Effector CD8-positive, alpha-beta T cell (primary cell): ENCODE measurements at places on chromosomes 4 and X.
A peak's percentile ranks its signal among the peaks of the same experiment; 100 is the strongest.

DNA sequence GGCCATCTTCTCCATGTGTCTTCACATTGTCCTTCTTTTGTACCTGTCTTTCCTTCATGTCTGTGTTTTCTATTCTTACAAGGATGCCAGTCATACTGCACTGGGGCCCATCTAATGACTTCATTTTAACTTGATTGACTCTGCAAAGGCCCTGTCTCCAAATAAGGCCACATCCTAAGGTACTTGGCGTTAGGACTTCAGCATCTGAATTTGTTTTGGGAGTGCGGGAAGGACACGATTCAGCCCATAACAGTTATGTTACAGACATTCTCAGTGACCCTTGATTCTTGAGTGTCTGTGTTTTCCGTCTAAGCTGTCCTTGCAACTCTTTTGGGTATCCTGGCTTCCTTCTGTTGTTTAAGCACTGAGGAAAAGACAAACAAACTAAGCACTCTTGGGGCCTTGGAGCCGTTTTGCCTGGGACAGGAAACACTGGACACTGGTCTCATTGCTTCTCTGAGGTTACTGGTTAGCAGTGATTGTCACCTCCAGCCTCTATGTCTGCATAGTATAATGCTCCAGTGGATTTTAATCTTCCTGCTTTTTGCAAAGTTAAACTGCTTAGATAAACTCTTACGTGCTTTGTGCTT is 80.7 kb downstream of the SNX25 start:
- no peak for DNase-seq

DNA sequence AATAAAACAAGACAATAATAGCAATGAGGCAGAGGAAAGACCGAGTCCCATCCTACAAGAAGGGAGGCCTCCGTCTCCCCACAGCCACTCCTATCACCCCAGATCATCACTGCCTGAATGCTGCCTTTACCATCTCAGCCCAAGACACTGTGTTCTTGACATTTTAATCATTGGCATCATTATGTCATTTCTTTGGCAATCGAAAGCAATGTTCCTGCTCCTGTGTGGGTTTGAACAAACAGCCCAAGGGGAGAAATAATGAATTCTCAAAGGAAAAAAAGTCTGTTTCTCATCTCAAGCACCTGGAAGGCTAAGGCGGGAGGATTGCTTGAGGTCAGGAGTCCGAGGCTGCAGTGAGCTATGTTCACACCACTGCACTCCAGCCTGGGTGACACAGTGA is 73.0 kb upstream of the ACSL1 start:
- DNase-seq = no peak

- no peak for DNase-seq
These were observed 157.3 kb downstream of the AASDH start for GRCh38 chr4:56229947-56230346.

DNA sequence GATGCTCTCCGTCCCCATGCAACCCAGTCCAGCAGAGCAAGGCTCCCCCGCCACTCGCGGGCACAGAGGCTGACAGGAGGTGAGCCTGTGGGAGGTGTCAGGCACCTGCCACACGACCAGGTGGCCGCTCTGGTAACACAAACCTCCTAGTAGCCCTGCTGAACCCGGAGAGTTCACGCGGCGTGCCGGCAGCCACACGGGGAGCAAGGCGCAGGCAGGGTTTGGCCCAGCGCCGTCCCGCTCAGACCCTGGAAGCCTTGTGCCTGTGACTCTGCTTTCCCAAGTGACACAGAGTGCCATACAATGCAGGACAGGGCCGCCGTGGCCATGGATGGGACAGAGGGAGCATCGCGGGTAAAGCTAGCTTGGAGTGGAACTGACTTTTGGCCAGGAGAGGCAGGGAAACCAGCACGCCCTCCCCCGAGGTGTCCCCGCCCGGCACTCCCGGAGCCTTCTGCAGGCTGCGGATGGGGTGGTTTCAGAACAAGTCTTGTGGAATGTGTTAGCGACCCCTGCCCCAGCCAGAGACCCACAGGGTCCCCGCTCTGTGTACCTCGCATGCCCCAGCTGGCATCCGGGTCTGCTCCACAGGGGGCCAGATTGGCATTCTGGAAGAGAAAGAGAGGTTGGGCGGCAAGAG is 44.7 kb upstream of the AFAP1 start:
- DNase-seq = no peak

DNA sequence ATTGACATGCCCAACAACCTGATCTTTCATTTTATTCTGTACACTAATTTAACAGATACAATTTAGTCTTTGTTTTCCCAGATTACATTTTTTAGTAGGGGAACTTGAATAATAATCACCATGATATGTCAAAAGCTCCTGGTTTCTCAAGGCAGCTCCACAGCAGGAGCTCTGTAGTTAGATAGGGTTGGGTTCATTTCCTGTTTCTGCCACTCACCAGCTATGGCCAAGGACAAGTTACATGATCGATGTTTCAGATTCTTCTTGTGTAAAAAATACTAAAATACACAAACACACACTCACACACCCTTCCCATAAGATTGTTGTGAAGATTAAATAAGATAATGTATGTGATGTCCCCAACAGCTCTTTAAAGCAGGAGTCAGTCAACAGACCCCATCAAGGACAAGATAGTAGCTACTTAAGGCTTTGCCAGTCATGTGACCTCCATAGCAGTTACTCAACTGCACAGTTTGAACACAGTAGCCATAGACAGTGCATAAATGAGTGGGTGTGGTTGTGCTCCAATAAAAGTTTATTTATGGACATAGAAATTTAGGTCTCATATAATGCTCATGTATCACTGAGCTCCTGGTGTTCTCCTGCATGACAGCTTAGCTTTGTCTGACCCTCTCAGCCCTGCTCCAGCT is 18.4 kb downstream of the GUCY1A1 start:
- no peak for DNase-seq

DNA sequence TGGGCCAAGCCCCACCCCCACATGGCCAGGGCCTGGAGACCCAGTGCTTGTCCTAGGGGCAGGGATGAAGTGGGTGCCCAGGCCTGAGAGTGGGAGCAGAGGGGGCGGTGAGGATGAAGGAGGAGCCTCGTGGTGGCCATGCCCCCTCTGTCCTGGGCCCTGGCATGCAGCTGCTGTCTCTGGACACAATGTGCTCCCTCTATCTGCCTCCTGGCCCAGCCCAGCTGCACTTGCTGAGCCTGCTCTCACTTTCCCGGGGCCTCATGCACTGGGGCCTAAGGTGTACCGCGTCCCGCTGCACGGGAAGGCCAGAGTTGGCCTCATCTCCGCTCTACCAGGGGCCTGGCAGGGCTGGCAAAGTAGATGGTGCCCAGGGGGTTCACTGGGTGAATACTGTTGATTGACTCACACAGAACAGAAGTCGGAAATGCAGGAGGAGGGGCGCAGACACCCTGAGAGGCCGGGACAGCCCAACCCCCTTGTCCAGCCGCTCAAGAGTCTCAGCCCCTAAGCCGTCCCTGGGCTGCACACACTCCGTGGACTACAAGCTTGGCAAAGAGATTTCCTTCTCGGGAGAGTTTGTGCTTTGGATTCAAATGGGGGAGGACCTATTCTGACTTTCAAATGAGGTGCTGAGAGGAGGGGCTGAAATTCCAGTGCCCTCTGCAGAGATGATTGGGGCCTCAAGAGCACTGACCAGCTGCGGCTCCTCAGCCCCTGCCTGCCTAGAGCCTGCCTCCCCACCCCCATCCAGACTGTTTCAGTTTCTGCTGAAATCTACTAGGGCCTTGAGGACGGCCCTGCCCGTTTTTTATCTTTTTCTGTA is 112.4 kb downstream of the PSAPL1 start:
- no peak for DNase-seq

GRCh38 chr4:75710246-75710645 is 14.1 kb upstream of the USO1 start:
- no peak for DNase-seq

- no peak for DNase-seq
These were observed 301.1 kb downstream of the ANK2 start for GRCh38 chr4:113350576-113350975.

DNA sequence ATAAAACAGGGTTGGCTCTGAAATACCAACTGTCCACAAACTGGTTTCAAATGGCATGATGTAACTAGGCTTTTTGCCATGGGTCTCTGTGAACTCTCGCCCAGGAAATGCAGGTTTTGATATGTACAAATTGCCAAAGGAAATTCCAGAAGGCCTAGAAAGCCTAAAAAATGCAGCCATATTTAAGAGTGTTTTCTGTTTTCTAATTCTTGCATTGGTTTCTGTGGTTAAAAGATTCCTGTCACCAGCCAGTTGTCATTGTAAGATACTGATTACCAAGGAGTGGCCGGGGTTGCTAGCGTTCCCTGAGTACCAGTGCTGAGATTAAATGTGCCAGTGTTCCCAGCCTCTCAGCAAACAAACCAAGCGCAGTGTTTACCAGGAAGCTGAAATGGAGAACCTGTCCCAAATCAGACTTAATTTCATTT is 53.9 kb upstream of the SORBS2 start:
- DNase-seq = no peak

DNA sequence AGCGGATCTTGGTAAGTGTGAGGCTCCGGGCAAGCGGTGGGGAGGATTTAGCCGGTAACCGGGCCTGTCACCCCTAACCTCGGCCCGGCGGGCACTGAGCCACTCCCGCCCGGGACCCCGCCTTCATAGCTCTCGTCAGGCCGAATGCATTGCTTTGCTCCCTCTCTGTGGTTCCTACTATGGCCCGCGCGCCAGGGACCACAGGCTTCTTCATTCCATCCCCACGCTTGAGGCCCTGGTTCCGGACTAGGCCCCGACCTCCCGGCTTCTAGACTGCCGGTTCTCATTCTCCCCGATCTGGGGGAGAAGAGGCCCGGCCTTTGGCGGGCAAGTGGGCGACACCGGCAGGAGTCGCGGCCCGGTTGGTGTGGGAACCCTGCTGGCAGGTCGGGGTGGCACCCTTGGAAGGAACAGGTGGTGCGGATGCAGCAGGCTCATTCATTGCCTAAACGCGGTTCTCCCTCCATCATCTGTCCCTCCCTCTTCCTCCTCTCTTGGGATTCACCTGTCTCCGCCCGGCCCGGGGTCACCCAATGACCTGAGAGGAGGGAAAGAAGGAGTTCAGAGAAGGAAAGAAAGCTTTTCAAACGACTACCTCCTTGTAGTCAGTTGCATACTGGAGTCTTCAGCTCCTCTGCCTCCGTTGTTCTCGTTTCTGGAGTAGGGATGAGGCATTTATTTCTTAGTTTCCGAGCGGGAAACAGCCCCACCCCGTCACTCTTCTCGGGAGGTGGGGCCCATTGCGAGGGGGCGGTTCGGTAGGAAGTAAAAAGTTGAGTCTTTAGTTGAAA is at the start of gene NDUFC1:
Gene NDUFC1, minus strand, starts transcription at position 657 of the 791 bp plus-strand sequence. CDS start 6,679 bp downstream, outside the sequence.
- DNase-seq = peak; percentile 52

- DNase-seq = no peak
These were observed 103.4 kb downstream of the CHRNA9 start for GRCh38 chr4:40438384-40439026.

- no peak for DNase-seq
These were observed 25.8 kb upstream of the PBDC1 start for GRCh38 chrX:76147106-76147505.

GRCh38 chrX:3522101-3522650 is 175.7 kb upstream of the MXRA5 start:
- no peak for DNase-seq

DNA sequence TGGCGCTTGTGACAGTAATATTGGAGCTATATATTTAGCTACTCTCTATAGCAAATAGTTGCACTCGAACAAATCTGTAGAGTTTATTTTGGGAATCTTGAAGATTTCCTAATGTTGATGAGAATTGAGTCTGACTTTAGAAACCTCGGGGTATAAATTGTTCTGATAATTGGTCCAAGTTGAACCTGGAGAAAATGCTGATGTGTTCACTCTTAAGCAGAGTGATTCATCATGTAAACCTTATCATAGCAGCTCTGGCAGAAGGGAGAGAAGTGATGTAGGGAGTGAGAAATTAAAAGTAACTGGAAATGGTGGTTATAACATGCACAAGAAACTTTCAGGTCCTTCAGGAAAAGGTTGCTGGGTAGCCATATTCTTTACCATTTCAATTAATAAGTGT is 16.4 kb upstream of the SLC4A4 start:
- DNase-seq = no peak

DNA sequence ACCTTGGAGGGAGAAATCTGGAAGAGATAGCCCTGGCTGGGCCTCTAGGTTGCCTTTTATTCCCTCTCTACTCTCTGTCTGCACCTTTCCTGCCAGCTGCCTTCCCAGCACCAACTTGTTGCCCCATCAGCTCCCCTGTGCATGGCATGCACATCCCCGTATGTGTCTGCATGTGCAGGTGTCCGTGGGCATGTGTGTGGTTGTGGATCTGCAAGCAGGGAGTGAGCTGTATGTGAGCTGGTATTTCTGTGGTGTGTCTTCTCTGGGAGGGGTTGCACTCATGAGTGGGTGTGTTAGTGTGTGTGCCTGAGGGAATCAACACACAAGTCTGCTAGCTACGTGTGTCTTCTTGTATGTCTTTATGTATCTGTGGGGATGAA is 9.9 kb downstream of the L1CAM start:
- DNase-seq = no peak

DNA sequence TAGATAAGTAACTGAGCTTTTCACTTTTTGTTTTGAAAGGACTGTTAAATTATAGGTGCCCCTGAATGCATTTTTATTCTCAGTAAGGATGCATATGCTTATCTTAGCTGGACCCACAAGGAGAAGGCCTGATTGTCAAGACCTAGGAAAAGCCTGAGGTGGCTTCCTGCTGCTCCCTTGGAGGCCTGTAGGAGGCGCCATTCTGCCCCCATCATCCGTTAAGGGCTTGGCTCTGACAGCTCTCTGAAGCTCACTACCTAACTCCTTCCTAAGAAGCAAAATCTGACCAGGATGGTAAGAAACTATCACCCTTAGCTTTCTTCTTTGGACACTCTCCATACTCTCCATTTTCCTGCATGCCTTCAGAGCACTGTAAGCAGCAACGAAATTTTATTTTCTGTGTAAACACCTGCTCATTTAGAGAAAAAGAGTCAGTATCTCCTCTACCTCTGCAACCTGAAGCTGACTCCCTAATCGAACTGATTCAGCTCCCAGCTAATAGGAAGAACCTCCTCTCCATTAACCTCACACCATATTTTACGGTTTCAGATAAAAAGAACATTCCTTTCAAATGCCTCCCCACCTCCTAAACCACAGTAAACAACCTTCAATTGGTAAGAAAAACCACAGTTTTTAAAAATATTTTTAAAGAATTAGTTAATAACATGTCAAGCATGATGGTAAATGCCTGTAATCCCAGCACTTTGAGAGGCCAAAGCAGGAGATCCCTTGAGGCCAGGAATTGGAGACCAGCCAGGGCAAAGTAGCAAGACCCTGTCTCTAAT is 73.4 kb upstream of the EDNRA start:
- DNase-seq = no peak

GRCh38 chr4:5709207-5709575 is 832 bp upstream of the EVC2 start:
- no peak for DNase-seq

GRCh38 chr4:1418494-1419285 is 12.4 kb upstream of the NKX1-1 start:
- no peak for DNase-seq

DNA sequence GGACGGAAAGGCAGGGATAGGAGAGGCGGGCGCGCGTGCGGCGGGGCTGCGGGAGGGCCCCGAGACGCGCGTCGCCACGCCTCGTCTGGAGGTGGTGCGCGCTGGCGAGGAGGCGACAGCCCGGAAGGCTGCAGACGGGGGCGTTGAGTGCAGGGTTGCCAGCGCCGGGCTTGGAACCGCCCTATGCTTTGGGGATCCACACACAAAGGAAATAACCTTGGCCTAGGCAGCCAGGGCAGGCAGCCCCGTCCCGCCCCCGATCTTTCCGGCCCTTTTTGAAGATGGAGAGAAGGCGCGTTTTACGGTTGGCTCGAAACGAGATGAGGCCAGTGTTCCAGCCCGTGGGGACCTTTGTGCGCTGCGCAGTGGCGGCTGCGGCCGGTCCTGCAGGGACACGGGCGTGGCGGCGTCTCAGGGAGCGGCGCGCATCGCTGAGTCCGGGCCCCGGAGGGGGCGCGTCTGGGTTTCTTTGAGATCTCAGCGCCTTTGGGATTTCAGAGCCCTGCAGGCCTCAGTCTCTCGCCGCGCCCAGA is 50.8 kb upstream of the TRIM2 start:
- DNase-seq = peak; percentile 30
